ENCODE measurements at places on chromosomes 6 and 20.

DNA sequence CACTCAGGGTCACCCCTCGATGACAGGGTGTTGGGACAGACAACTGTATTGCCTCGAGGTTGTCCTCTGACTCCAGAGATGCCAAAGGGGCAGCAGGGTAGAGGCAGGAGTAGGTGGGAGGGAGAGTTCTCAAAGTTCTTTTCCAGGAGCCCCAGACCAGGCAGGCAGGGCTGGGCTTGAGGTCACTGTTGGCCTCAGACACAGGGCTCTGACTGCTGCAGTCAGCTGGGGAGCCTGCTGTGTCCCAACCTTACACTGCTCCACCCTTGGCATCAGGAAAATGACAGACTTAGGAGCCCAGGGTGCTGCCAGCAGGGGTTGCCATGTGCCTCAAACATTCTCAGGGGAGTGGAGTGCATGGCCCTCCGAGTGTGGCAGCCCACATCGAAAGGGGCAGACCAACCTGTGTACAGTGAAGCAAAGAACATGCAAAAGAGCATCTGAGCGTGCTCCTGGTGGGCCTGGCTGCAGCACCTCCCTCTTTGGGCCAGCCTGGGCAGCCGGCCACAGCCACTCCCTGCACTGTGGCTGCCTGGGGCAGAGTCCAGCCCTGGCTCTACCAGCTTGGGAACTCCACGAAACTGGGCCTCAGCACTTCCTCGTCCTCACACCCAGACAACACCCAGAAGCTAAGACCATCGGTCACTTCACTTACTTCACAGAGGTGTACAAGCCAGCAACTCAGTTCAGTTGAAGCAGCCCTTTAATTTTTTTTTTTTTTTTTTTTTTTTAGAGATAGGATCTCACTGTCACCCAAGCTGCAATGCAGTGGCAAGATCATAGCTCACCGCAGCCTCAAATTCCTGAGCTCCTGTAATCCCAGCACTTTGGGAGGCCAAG, 24.0 kb downstream of the C6orf132 start:
- no peak for DNase-seq

- DNase-seq = no peak
Measured at GRCh38 chr20:20500312-20500711, 132.4 kb downstream of the INSM1 start.

DNA sequence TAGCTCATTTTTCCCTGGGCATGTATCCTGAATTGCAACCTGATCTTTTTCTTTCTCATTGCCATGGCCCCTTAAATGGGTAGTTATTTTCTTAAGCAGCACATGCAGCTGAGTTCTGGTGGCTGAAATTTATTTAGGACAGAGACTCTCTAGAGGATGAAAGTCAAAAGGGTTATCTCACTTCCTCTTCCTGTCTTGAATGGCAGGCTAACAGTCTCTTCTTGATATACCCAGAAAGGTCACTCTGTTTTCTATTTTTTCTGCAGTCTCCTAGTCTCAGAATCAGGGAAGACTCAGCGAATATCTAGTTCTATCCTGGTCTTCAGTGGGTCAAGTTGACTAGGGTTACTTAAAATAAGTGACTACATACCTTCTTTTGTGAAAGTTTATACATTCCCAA, 243.3 kb downstream of the EPHA7 start:
- no peak for DNase-seq

DNA sequence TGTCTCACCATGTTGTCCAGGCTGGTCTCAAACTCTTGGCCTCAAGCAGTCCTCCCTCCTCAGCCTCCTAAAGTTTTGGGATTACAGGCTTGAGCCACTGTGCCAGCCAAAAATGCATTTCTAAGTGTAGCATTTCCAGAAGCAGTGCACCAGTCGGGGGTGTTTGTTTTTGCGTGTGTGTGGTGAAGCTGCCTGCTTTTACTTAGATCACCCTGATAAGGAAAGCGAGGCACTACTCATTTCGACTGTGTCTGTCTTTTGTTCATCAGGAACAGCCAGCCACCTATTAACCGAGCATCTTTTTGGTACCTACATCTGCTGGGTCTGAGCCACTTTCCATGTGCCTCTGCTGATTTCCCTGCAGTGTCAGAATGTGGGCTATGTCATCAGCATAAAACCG, 18.7 kb downstream of the SIRT5 start:
- no peak for DNase-seq

- no peak for DNase-seq
Measured at GRCh38 chr6:53888931-53889330, 94.1 kb downstream of the LRRC1 start.

- no peak for DNase-seq
Measured at GRCh38 chr20:23244916-23245552, 105.6 kb upstream of the NXT1 start.

- DNase-seq = no peak
Measured at GRCh38 chr6:56540232-56541029, 102.3 kb downstream of the DST start.

DNA sequence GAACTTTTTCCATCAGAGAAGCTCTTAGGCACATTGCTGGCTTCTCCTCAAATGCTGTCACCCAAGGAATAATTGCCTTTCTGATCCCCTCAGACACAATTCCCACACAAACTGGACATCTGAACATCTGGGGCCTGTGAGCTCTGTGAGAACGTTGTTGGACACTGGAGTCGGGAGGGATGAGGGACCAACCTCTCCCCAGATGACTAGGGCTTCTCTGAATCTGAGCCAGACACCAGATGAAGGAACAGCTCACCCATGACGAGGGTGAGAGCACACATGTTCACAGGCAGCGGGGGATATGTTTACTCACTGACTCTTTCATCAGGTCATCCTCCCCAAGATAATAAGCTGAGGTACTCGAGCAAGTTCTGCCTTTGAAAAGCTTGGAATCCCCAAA, 283.9 kb upstream of the SUPT3H start:
- no peak for DNase-seq

- no peak for DNase-seq
Measured at GRCh38 chr6:106287215-106287614, 38.3 kb downstream of the ATG5 start.

- no peak for DNase-seq
Measured at GRCh38 chr6:130381459-130382380, 15.9 kb downstream of the TMEM200A start.

- DNase-seq = peak; percentile 3
Measured at GRCh38 chr6:20252311-20252710, 40.0 kb upstream of the MBOAT1 start.

DNA sequence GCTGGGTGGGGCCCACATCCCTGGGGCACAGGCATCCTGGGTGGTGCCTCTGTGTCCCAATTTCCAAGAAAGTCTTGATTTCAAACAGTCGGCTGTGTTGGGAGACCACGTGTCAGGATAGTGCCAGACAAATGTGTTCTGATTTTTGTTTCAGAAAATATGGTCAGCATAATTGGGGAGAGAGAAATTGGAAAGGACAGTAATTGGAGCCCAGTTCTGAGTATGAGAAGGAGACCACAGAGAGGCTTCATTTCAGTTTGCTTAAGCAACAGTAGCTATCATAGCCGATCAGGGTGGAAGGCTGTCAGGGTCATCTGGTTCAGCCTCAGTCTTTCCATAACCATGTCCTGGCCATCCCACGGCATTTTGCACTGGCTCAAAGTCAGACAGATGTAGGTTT, 220.7 kb downstream of the CDC5L start:
- DNase-seq = no peak

DNA sequence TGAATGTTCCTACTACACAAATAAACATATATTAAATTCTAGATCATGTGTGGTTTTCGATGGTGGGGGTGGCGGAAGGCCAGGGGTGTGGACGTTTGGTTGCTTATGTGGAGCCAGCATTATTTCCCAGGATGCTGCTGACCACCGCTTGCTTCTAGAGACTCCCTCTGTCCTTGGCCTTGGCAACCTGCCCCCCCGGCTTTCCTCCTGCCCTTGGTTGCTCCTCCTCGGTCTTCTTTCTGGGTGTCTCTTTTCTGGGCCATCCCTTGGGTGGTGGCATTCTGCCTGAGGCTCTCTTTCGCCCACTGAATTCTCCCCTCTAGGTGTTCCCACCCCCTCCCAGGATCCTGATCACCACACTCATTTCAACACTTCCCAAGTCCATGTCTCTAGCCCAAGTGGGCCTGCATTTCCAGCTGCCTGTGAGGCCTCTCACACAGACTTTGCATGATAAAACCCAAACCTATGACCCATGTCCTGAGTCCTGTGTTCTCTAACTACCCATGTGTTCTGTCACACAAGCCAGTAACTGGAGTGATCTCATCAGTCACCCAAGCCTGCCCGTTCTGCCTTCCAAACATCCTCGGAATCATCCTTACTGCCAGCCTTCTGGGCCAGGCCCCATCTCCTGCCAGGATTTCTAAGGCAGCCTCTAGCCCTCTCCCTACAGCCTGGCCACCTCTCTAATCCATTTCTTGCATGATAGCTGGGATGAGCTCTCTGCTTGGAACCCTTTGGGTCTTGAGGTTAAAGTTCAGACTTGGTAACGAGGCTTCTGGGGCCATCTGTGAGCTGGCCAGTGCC, 71.2 kb downstream of the CDS2 start:
- DNase-seq = no peak

DNA sequence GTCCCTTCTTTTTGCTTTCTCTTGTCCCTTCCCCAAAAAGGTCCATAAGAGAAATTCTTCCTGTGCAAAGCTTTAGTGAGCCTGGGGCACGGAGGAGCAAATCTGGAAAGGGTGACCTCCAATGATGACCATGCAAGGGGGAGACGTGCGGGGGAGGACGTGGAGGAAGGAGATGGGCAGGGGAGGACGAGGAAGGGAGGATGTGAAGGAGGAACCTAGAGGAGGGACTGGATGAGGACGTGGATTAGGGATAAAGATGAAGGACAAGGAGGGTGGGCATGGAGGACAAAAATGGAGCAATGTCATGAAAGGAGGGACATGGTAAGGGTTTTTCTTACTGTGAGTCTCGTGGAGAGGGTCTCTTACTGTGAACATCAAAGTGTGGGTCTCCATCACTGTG, 139.5 kb downstream of the ERMARD start:
- DNase-seq = no peak

Measured in NCI-H446 treated with DMSO at 0.1 percent for 48 hours (cell line).